ENCODE measurements at places on chromosomes 3 and 15.

GRCh38 chr3:76733073-76733759 is 306.7 kb upstream of the ROBO2 start:
- no peak for DNase-seq

- no peak for DNase-seq
Observed at GRCh38 chr3:49006408-49007067, 653 bp upstream of the WDR6 start.

GRCh38 chr3:134362221-134362620 is 12.0 kb downstream of the AMOTL2 start:
- no peak for DNase-seq

- peak; percentile 45 for DNase-seq
Observed at GRCh38 chr15:60507596-60508424, 28.9 kb upstream of the ICE2 start.

DNA sequence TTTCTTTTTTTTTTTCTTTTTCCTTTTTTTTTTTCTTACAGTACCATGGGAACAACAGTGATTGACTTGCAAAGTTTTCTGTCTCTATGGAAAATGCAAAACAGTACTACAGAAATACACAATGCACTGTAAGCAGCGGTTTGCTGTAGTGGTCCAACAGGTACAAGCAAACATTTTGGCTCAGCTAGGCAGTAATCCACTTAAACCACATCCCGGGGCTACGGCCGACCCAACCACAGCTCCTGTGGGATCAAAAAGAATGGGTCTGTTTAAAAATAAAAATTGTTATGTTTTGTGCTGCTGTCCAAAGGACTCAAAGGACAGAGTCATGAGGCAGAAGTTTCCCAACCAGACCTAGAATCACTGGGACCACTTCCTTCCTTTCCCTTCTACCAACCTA is 667.1 kb upstream of the ADAMTS9 start:
- no peak for DNase-seq

DNA sequence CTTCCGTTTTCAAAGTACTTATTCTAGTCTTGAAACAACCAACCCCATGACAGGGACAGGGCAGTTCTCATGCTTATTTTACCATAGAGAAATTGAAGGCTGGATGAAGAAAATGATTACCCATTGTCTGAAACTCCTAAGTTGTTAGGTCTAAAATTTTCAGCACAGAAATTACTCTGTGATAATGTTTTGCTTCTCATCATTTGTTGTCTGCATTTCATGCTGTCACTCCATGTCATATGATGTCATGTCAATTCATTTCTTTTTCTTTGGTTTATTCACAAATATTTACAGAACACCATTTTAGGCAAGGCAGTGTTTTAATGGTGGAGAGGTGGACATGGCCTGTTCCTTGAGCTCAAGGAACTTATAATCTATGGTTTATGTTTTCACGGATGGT is 98.2 kb upstream of the RASGRP1 start:
- DNase-seq, result no peak

DNA sequence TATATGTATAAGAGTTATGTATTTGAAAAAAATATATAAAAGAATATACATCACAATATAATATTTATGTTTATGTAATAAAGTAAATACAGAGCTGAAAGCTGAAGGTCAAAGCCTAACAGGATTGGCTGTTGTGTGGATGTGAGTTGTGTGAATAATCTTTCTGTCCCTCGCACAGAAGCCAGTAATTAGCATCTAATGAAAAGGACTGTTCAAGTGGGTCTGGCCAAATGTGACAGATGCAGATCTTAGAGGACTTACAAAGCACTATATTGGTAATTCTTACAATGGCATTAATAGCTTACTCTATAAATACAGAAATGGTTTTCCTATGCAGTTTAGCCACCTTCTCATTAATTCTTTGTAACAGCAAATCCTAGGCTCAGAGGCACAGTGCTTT is 2.4 kb downstream of the MKRN3 start:
- DNase-seq, result no peak

DNA sequence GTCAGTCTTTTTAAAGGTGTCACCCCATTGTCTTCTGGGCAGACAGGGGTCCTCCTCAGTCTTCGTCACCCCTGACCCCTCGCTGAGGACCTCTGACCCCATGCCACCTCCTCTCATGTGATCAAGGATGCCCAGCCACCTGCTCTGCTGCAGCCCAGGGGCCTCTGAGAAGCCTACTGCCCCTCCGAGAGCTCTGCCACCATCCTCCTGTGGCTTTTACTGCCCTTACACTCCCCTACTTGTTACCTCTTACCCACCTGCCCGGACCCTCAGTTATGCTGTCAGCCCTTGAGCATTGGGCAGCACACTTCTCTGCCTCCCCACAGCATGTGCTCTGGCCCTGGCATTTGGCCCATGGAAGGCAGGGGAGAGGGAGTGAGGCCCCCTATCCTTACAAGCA is 123.2 kb downstream of the LRRK1 start:
- no peak for DNase-seq
